ENCODE measurements at places on chromosomes 13 and 19.

DNA sequence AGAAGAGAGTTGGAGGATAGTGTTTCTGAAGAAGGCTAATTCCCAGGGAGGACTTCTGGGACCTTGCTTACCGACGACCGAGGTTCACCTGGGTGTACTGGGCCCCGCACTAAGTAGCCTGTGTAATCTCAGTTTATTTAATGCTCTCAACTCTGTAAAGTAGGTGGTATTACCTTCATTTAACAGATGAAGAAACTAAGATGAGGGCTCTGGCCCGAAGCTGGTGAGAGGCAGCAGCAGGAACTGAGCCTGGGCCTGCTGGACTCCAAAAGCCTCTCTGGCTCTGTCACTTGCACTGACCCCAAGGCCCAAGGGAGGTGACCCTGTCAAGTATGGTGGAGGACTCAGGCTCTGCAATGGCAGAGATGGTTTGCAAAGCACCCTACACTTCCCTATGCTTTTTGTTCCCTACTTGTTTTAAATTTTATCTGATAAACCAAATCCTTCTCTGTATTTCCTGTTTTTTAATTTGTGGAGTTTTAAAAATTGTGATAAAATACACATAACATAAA lies 50.6 kb downstream of the GGACT start:
- DNase-seq: no peak

GRCh38 chr19:55703790-55704215 lies 28.8 kb downstream of the EPN1 start:
- peak; percentile 36 for DNase-seq

DNA sequence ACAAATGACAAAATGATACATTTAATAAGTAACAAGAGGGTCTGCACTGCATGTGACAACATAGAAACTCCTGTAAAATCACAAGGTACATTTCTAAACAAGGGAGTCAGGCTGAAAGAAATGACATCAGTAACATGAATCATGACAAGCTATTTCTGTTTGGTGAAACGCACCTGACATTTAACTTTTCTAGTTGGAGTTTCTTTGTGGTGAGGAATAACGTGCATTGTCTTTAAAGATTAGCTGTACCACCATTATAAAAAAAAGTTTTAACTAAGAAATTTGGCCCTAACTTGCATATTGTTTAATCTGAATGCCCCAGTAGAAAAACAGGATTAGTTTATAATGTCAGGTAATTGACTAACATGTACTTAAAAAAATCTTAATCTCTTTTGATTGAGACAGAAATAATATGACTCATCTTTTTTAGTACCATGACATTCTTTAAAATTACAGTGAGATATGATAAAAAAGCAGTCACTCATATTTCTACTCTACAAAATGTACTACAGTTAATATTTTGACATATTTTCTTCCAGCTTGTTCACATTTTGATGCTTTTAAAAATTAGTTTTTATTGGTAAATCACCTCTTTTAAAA lies 418.2 kb downstream of the KLF12 start:
- DNase-seq: no peak

DNA sequence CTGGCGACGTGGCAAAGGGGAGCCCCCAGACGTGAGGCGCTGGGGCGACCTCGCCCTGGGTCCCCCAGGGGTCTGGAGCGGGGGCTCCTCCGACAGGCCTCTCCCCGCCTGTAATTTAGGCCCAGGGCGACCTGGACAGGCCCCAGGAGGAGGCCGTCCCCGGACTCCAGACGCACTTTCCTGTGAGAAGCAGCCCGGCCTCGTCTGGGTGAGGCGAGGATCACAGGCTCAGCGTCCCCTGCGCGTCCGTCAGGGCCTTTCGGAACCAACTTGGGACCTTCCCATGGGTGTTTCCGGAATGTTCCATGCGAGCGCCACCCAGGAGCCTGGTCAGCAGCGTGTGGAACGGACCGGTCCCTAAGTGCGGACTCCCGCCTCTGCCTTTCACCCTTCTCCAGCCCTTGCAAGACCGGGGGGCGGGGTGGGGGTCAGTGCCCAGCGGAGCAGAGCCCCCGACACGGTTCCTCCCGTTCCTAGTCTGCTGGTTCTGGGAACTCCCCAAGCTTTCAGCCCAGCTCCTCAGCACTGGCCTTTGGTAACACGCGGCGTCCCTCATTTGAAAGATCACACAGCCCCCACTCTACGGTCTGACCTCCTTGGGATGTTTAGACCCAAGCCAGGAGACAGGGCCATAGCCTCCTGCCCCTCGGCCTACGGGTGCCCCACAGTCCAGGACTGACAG lies 1.1 kb upstream of the GRTP1 start:
- no peak for DNase-seq

- no peak for DNase-seq
These were observed 43.9 kb downstream of the ZNF730 start for GRCh38 chr19:23160766-23161165.

DNA sequence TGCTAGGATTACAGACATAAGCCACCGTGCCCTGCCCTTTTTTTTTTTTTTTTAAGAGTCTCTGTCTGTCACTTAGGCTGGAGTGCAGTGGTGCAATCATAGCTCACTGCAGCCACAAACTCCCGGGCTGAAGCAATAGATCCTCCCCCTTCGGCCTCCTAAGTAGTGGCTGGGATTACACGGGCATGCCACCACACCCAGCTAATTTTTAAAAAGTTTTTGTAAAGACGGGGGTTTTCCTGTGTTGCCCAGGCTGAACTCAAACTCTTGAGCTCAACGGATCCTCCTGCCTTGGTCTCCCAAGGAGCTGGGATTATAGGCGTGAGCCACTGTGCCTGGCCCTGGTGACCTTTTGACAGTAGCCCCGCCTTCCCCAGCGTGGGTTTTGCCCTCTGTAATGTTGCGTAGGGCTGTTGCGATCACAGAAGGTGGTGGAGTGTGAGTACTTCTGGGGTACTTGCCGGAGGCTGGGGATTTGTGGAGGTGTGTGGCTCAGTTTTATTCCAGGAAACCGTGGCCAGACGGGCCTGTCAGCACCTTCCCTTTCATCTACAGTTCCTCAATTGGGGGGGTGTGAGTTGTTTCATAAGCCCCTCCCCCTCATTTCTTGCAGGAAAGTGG lies 11.6 kb upstream of the RETN start:
- no peak for DNase-seq
